ENCODE measurements at places on chromosomes 3 and 15.

GRCh38 chr3:120623727-120624093 is 27.6 kb downstream of the NDUFB4 start:
- no peak for DNase-seq

DNA sequence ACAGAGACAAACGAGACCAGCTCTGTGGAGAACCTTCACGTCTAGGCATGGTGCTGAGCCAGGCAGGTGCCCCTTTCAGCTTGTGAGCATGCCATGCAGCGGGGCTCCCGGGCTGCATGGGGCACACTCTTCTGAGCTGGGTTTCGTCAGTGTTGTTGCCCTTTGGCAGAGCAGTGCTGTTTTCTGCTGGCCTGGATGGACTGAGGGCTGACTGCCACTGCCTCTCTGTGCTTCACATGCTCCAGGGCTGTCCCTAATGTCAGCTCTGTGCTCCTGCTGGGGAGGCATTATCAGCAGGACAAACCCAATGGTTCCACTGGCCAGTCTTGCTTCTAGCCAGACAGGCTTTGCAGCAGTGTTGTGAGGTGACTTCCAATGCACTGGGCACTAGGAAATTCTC is 9.5 kb downstream of the GASK1A start:
- no peak for DNase-seq

DNA sequence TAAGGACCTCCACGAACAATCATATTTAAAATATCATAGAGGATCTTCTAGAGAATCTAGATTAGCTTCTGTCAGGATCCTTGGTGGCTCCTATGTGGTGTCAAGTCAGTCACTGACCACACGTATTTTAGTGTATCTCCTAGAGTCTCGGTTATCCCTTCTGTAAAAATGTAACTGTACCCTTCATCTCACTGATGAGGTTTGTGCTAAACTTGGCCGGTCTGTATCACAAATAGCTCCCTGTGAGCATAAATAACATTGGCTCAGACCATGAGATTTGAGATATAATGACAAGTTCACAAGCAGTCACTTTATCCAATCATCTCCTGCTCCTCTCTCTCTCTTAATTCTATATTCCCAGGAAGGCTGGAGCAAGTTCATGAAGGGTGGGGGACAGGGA is 93.6 kb upstream of the ARL6 start:
- DNase-seq, result no peak

- DNase-seq, result no peak
Observed at GRCh38 chr15:79132361-79132760, 41.8 kb upstream of the RASGRF1 start.

DNA sequence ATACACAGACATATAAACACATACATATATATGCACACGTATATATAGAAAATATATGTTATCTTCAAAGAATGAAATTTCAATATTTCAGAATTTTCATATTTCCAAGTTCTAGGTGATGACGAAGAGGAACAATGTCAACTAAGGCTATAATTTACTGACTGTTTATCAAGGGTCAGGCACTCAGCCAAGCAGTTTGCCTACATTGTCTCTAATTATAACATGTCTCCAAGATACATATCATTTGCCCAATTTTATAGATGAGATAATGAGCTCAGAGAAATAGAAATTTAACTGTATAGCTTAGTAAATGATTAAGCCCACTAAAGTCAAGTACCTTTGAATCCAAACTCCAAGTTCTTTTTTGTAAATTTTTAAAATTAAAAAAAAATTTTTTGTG is 99.9 kb upstream of the PLSCR4 start:
- DNase-seq, result no peak

GRCh38 chr3:172321035-172321434 is 127.2 kb downstream of the GHSR start:
- no peak for DNase-seq

DNA sequence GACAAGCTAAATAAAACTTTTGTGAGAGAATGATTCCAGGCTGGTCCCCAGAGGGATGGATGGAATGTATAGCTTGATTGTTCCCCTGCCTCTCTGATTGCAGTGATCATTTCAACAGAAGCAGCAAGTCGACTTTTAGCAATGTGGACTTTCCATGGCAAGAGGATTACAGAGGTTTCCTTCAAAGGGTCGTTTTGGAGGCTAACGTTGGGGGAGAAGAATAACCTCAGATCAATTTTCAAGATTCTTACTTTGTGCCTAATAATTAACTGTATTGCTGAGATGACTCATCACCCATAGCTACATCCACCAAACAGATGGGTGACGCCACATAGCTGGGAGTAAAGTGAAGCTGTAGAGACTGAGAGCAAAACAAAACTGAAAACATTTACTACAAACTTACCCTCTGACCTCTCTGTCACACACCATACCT is 79.9 kb downstream of the GTPBP8 start:
- no peak for DNase-seq

DNA sequence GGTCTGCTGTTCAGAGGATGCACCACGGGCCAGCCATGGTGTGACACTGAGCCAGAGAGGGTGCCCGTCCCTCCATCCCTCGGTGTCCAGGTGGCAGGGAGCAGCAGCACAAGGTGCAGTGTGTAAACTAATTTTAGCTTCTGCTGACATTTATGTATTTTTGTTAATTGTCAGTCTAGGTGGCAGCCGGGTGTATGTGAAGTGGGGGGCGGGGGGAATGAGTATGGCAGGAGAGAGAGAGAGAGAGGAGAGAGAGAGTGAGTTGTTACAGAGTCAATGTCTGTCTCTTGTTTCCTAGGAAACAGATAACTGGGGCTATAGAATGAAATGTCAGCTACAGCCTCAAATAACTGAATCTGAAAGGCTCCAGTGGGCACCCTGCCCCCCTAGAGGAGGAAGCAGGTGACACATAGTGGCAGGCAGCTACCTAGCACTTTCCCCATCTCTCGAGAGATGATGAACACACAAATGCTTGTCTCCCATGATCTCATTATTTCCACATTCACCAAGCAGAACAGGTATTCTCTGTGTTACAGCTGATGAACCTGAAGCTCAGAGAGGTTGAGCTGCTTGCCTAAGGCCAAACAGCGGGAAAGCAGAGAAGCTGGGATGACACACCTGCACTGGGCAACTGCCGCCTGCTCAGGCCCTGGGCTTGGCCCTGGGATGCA is 24.7 kb downstream of the RASGRF1 start:
- no peak for DNase-seq

- peak; percentile 48 for DNase-seq
Observed at GRCh38 chr3:50154840-50155490, at the start of gene SEMA3F. Gene SEMA3F (plus strand): TSS chr3:50155324. CDS start chr3:50159623, 4,299 bp downstream.

- DNase-seq, result no peak
Observed at GRCh38 chr3:182895513-182896112, 84.7 kb downstream of the DCUN1D1 start.

Measured in stimulated activated CD8-positive, alpha-beta memory T cell treated with anti-CD3 and anti-CD28 coated beads, Interleukin-2, amount 100 ng/mL, for 48 hours (primary cell).